ENCODE measurements at places on chromosomes 6 and 20. TPM values are rescaled to one million over a fixed set of nuclear protein-coding genes. Genes with fewer than 3 reads are reported as not detected.

The BLOC1S5 gene
- total RNA-seq, result 9.2 TPM

The ANKRD6 gene
- total RNA-seq, result 0.22 TPM

The ARG1 gene
- not detected for total RNA-seq

The STMND1 gene
- total RNA-seq, result not detected

The C6orf47 gene
- 25.5 TPM for total RNA-seq

The CALHM4 gene
- not detected for total RNA-seq

The PLTP gene
- 14.6 TPM for total RNA-seq

The LCA5 gene
- 2.4 TPM for total RNA-seq

The CRIP3 gene
- not detected for total RNA-seq

The OR2B6 gene
- total RNA-seq, result not detected

The SLC17A9 gene
- 40.4 TPM for total RNA-seq

The MANEA gene
- 5.5 TPM for total RNA-seq

The TRDN gene
- total RNA-seq, result not detected

The DCDC2 gene
- 0.14 TPM for total RNA-seq

The RBM39 gene
- total RNA-seq, result 213 TPM

Measured in placental pericyte (primary cell).